EL (cell line): ENCODE measurements at places on chromosomes 6 and 20.

- no peak for DNase-seq
These were observed 11.4 kb upstream of the RAMACL start for GRCh38 chr6:166597711-166598440.

DNA sequence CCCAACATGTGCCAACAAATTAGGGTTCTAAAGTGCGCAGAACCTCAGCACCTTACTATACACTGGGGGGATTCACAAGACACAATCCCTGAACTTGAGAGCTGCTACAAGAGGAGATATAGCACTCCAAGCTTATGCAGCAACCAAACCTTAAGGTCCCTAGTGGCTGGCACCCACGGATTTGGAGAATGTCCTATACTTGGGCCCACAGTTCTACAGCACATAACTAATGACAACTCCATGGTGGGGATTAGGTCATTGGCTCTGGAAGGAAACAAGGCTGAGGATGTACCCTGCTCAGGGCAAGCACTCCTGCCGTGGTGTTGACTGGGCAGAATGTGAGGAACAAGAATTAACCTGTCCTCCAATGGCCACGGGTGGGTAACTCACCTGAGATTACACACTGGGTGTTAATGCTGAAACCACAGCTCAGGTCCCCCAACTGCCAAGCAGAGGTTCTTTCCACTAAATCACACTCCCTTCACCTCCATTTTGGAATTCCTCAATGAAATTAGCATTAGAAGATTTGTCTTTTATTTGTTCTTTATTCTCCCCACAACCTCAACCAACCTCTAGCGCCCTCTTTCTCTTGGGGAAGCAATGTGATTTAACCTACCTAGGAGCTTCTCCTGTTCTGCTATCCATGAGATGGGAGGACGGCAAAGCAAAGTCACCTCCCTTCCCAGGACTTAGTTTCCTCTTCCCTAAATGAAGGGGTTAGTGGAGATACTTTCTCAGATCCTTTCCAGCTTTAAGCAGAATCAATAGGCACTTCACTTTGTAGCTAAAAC lies 32.0 kb downstream of the TRERF1 start:
- no peak for DNase-seq

GRCh38 chr6:168496139-168496996 lies 55.4 kb downstream of the SMOC2 start:
- DNase-seq = no peak

GRCh38 chr6:152637296-152638047 lies at the start of gene SYNE1:
SYNE1 (minus strand) TSS chr6:152637362; CDS start chr6:152628331, 9,031 bp downstream.
- no peak for DNase-seq

- DNase-seq = peak; percentile 60
These were observed 152.5 kb downstream of the MRPL14 start for GRCh38 chr6:43974643-43975230.

DNA sequence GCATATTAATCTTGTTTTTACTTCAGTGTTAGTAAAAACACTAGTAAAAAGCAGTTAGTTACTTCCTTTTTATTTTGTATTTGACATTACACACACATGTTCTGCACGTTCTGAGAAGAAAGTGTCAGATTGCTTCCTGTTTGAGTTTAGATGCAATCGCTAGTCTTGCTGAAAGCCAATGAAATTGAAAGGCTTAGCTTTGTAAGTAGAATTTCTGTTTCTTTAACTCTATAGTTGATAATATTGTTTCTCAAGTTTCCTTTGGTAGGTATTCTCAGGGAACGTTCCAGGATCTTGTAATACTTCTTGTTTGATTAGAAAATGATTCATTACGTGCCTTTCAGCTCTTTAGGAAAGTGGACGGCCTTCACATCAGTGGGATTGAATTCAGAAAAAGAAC lies 55.0 kb downstream of the CDKAL1 start:
- DNase-seq = no peak

- no peak for DNase-seq
These were observed 35.1 kb upstream of the SMIM8 start for GRCh38 chr6:87287251-87287650.

GRCh38 chr20:4076033-4076432 lies 60.7 kb upstream of the RNF24 start:
- DNase-seq = no peak

- DNase-seq = no peak
These were observed 150.4 kb upstream of the BMP5 start for GRCh38 chr6:56025795-56026194.

DNA sequence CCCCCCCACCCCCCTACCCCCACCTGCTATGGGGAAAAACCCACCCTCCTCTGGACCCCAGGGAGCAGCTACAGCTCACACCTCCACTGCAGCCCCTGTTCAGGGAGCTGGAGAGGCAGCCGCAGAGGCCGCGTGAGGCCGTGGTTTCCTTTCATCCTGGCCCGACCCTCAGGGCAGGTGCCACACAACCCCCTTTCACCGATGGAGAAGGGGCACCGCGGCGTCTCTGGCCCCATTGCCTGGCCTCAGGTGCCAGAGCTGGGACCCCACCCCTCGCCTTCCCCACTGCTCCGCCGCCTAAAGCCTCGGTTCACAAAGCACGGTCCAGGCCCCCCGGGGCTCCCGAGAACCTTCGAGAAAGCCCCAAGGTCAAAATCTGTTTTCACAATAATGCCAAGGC lies 11.8 kb upstream of the KCNQ2 start:
- DNase-seq = no peak

DNA sequence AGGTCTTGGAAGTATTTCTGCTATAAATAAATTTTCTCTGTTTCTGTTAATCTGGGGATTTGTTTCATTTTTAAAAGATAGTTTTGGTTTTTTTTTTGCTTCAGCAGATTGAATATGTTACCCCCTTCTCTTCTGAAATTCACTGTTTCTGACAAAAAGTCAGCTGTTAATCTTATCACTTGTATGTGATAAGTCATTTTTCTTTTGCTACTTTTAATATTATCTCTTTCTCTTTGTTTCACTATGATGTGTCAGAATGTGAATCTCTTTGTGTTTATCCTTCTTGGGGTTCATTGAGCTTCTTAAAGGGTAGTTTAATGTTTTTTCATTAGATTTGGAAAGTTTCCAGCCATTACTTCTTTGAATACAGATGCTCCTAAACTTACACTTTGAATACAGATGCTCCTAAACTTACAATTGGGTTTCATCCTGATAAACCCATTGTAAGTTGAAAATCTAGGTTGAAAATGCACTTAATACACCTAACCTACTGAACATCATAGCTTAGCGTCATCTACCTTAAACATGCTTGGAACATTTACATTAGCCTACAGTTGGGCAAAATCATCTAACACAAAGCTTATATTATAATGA lies 154.2 kb upstream of the COL21A1 start:
- DNase-seq = no peak

DNA sequence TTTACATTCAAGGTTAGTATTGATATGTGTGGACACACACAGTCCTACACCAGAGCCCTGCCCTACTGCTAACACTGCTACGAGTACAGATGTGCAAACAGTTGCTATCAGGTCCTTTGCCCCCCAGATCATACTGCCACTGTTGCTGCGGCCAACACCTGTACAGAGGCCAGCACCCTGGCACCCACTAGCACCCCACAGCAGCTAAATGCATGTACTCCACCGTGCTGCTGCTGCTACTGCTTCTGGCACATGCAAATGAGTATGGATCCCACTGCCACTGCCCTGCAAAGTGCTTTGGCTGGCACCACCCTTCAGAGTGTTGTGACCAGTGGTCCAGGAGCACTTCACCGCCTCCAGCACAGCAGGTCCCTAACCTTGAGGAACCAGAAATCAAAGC lies 621.9 kb downstream of the GRIK2 start:
- no peak for DNase-seq

GRCh38 chr6:126261792-126262421 lies 78.0 kb upstream of the CENPW start:
- DNase-seq = no peak

DNA sequence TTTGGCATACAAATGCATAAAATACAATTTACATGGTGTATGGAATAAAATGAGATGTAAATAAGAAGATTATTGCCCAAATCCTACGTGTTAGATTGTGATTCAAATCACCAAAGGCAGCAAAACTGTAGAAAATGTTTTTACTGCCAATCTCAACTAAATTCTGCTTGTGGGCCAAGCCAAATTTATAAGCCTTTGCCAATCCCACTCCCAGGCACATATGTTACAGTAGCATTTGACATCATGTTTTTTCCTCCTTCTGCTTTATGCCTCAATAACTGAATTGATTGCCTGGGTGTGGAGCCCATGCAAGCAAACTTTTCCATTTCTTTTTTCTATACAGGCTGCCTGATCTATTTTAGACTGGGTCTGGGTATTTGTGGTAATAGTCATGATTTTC lies 36.3 kb upstream of the LRRC1 start:
- DNase-seq = no peak

- no peak for DNase-seq
These were observed 34.7 kb downstream of the KAT14 start for GRCh38 chr20:18172379-18172778.

GRCh38 chr20:23005776-23006175 lies 29.3 kb upstream of the SSTR4 start:
- DNase-seq = no peak

DNA sequence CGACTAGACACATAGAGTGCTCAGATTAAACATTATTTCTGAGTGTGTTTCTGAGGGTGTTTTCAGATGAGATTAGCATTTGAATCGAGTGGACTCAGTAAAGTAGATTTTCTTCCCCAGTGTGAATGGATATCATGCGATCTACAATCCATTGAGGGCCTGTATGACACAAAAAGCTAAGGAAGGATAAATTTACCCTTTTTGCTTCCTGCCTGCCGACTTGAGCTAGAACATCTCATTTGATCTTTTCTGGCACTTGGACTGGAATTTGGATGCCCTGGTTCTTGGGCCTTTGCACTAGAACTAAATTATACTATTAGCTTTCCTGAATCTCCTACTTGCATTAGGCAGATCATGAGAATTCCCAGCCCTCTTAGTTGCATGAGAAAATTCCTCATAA lies 675.8 kb downstream of the DOK5 start:
- no peak for DNase-seq

- DNase-seq = no peak
These were observed 4.8 kb upstream of the TUBB2B start for GRCh38 chr6:3232017-3232945.
